ENCODE measurements at places on chromosomes 5 and 9. TPM values are rescaled to one million over a fixed set of nuclear protein-coding genes. Genes with fewer than 3 reads are reported as not detected.

GRCh38 chr9:131320031-131320685 lies 30.6 kb downstream of the PLPP7 start:
- no peak for DNase-seq

PDE6A gene
- under 0.01 TPM for total RNA-seq

SAPCD2 gene
- total RNA-seq, result 5.1 TPM

LCN10 gene
- total RNA-seq, result 0.13 TPM

LCN9 gene
- total RNA-seq, result not detected

DNA sequence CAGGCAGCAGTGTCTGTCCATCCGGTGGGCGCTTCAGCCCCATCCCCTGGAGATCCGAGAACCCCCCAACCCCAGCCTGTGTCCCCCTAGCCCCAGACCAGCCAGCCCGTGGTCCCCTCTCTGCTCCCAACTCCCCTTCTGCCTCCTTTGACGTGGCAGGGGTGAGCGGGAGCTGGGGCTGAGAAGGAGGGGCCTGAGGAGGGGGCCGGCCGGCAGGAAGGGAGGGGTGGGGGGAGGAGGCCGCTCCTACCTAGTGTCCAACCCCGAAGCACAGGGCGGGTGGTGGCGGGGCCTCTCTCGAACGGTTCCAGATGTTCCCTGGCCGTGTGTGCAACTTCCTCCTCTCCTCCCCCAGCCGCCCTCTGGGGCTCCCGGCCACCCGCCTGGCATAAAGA lies 31.0 kb downstream of the GOLGA2 start:
- DNase-seq, result no peak
